ENCODE measurements at places on chromosomes 11 and 22. TPM values are rescaled to one million over a fixed set of nuclear protein-coding genes. Genes with fewer than 3 reads are reported as not detected.

PATE4 gene
- not detected for total RNA-seq

BRSK2 gene
- total RNA-seq = under 0.01 TPM

DHCR7 gene
- 94.1 TPM for total RNA-seq

CYB5R2 gene
- 32.0 TPM for total RNA-seq

PPP1R14B gene
- total RNA-seq = 175 TPM

SNX32 gene
- under 0.01 TPM for total RNA-seq

CFAP300 gene
- total RNA-seq = 4.7 TPM

MUC2 gene
- not detected for total RNA-seq

MYBPC3 gene
- not detected for total RNA-seq

NEFH gene
- total RNA-seq = 0.32 TPM

GRCh38 chr22:46004105-46004866, 27.3 kb upstream of the WNT7B start:
- no peak for DNase-seq

GRCh38 chr11:134246100-134246499, 7.1 kb downstream of the THYN1 start:
- DNase-seq = no peak

- no peak for DNase-seq
Observed at GRCh38 chr11:64654958-64655541, 64.0 kb downstream of the SLC22A12 start.

- DNase-seq = no peak
Observed at GRCh38 chr11:79382301-79383050, 58.4 kb downstream of the TENM4 start.

DNA sequence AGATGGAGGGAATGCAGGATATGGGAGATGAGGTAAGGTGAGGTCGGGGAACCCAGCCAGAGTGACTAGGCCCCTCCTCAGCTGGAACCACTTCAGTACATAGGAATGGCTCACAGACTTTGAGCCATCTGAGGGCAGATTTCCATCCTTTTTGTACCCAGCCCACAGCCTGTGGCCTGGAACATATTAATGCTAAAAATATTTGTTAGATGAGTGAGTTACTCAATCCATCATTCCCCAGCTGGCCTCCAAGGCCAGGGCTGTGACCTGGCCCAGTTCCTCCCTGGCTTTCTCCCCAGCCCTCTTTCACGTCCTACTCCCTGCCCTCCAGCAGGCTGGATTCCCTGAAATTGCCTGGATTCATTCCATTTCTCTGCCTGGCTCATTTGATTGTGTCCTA, 57.2 kb upstream of the PRDM11 start:
- DNase-seq = peak; percentile 89

DNA sequence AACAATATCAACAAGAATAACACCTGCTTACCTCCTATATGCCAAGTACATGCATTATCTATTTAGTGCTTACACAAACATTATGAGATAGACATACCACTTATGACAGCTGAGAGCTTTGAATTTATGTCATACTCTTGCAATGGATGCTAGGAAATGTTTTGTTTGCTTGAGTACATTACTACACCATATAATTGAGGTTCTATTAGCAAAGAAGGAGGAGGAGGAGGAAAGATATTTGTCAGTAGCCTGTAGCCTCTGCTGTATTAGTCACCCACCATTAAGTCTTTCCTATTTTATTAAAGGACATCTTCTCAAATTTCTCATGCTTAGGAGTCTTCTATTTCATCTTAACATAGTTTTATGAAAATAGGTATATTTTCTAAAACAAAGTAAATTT, 6.4 kb downstream of the ANO5 start:
- no peak for DNase-seq

GRCh38 chr11:69700278-69701140, 3.3 kb downstream of the FGF19 start:
- peak; percentile 75 for DNase-seq

DNA sequence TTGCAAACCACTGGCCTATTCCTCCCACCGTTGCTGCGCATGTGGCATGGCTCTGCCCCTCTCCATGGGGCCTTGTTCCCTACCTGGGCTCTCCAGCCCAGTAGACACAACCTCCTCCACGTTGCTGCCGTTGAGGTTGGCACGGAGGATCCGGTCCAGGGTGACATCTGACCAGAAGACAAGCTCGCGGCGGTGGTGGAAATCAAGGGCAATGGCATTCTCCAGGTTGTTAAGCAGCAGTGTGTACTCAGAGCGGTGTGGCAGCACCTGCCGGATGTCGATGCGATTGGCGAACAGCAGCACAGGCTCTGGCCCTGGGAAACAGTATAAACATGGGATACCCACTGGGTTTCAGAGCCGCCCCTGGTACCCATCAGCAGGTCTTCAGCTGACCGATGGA, 23.8 kb downstream of the LRP4 start:
- DNase-seq = no peak

- DNase-seq = peak; percentile 21
Observed at GRCh38 chr22:41425660-41426365, 20.8 kb downstream of the TOB2 start.

DNA sequence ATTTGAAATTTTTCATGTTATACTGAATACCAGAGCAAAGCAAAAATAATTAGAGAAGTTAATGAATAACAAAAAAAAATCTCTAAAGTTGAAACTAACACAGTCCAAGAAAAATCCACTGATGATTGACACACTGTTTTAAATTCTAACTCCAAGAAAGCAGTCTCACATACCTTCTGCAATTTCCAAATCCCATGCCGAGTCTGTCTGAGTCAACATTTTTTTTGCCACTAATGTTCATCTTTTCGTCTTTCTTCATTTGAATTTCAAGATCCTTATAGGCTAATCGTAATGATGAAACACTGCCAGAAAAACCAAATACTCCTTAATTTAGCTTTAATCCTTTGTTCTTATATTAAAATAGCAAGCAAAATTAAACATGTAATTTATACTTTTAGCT, 39.5 kb downstream of the ARFGAP3 start:
- DNase-seq = no peak

DNA sequence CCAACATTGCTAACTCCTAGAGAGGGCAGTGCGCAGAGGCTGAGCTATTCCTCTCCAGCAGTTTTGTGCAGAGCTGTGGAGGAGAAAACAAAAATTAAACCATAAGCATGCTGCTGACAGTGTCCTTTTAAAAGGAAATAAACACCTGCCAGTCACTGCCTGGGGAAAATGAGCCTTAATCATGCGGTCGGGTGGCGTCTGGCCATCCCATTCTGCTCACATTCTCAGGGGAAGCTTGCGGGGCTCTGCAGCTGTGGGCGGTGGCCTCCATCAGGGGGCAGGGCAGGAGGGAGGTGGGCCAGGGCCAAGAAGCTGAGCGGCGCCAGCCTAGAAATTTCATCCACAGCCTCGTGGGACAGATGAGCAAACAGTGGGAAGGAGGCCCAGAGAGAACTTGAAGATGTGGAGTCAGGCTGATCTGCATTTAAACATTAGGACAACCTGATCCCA, 71.0 kb upstream of the TP53I11 start:
- DNase-seq = no peak

- DNase-seq = peak; percentile 56
Observed at GRCh38 chr11:2991452-2992233, 486 bp downstream of the NAP1L4 start.

- DNase-seq = peak; percentile 91
Observed at GRCh38 chr11:122781378-122782195, 56.7 kb upstream of the CRTAM start.

- no peak for DNase-seq
Observed at GRCh38 chr11:119460097-119460496, 37.1 kb upstream of the THY1 start.

GRCh38 chr11:70477609-70478008, 79.3 kb downstream of the CTTN start:
- no peak for DNase-seq

- no peak for DNase-seq
Observed at GRCh38 chr11:114412946-114413345, 12.5 kb downstream of the RBM7 start.

GRCh38 chr11:114970927-114971645, 292.8 kb downstream of the NXPE2 start:
- no peak for DNase-seq

GRCh38 chr11:111795334-111795985, 29.3 kb upstream of the PPP2R1B start:
- DNase-seq = peak; percentile 31

GRCh38 chr11:118935376-118935775, 9.7 kb upstream of the BCL9L start:
- no peak for DNase-seq

DNA sequence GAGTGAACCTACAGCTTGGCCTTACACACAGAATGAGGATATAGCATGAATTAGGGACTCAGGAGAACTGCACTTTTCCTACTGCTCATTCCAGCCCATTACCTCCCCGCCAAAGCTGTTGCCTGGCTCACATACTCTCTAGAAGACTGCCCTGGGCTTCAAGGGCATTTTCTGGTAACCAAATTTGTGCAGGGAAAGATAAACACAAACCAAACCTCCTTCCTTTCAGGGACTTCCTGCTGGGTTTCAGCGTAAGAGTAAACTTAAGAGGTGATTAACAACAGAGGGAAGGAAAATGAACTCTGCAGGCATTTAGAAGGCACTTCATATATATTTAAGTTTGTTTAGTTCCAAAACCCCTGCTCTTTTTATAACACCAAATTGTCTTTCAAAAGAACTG, 194.9 kb downstream of the SWAP70 start:
- peak; percentile 52 for DNase-seq

- DNase-seq = peak; percentile 71
Observed at GRCh38 chr22:37254209-37254866, 10.3 kb upstream of the RAC2 start.
